Activated T-helper 2 cell treated with anti-CD3 and anti-CD28 coated beads, Interferon-gamma antibody, Interleukin-2, Interleukin-4, amounts not matched to agents 10 μg/mL and 5 μg/mL and 100 μg/mL, durations not matched to agents 14 hours and 24 hours and 36 hours (primary cell): ENCODE measurements at places on chromosomes 16 and 17. TPM values are rescaled to one million over a fixed set of nuclear protein-coding genes. Genes with fewer than 3 reads are reported as not detected.

The TAT gene
- total RNA-seq: not detected in 2 replicates

DNA sequence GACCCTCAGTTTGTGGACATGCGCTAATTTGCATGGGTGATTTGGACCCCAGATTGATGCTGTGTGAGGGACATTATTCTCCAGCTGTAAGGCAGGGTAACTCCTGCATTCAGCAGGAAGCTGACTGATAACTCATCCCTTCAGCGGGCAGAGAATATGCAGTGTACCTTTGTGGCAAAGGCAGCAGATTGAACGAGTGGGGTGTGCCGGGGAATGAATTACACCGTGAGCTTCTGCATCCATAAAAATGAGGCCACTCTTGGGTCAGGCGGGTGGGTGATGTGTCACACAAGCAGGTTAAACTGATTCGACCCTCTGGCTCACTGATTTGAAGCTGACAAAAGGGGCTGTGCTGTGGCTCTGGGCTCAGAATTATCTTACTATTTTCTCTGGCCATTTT lies 128.9 kb upstream of the PMFBP1 start:
- no peak overlapping the region for H3K4me3 ChIP-seq
- H3K27ac ChIP-seq: no peak overlapping the region
- H3K36me3 ChIP-seq: no peaks in the 10 kb centered on the region
- H3K27me3 ChIP-seq: no peaks in the 10 kb centered on the region
- no peak for DNase-seq
- H3K4me1 ChIP-seq: no peaks in the 10 kb centered on the region

The FOXL1 gene
- 0.05 and 0.23 TPM in 2 replicates for total RNA-seq

The C17orf107 gene
- 0.76 and 1.3 TPM in 2 replicates for total RNA-seq

GRCh38 chr17:75810216-75810615 lies 25.6 kb downstream of the UNK start:
- H3K4me1 ChIP-seq: peaks cover 4% of the 10 kb centered on the region
- DNase-seq: no peak
- H3K27ac ChIP-seq: no peak overlapping the region
- H3K4me3 ChIP-seq: no peak overlapping the region
- peaks cover 18% of the 10 kb centered on the region for H3K36me3 ChIP-seq
- no peaks in the 10 kb centered on the region for H3K27me3 ChIP-seq

- no peak overlapping the region for H3K4me3 ChIP-seq
- no peak overlapping the region for H3K27ac ChIP-seq
- no peak for DNase-seq
- peaks cover 9% of the 10 kb centered on the region for H3K36me3 ChIP-seq
These were observed 3.1 kb upstream of the USP7 start for GRCh38 chr16:8966817-8967131.

The MT4 gene
- not detected in 2 replicates for total RNA-seq

The COASY gene
- total RNA-seq: 90.6 and 91.6 TPM in 2 replicates

DNA sequence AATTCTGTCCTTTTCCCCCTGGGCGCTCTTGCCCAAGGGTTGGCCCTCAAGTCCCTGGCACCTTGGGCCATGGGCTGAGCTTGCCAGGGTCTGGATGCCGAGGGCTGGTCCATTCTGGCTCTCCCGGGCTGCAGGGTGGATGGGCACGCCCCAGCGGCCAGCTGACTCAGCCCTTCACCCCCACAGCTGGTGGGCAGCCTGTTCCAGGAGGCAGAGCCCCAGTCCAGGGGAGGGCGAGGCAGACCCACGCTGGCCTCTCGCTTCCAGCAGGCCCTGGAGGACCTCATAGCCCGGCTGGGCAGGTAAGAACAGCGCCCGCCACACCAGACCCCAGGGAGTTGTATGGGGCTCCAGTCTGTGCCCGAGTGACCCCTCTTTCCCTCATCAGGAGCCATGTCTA lies 15.0 kb downstream of the MYO15B start:
- no peak overlapping the region for H3K4me3 ChIP-seq
- no peaks in the 10 kb centered on the region for H3K27me3 ChIP-seq
- no peak overlapping the region for H3K27ac ChIP-seq
- DNase-seq: no peak
- no peaks in the 10 kb centered on the region for H3K36me3 ChIP-seq
- no peaks in the 10 kb centered on the region for H3K4me1 ChIP-seq

DNA sequence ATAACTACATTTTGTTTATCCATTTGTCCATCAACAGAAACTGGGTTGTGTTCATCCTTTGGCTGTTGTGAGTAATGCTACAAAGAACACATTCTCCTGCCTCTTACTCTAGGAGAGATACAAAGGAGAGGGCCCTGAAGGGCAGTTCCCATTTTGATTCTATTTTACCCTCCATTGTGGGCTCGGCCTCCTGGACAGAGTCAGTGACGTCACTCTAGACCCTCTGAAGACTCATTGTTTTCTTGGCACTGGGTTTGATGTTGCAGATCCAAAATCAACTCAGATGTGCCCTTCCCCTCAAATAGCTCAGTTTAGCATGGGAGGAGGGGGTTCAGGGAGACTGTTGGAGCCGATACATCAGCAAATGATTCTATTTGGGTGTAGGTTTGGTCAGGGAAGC lies 280.9 kb downstream of the UTP18 start:
- peaks cover 8% of the 10 kb centered on the region for H3K4me1 ChIP-seq
- DNase-seq: no peak
- no peak overlapping the region for H3K4me3 ChIP-seq
- no peak overlapping the region for H3K27ac ChIP-seq
- H3K27me3 ChIP-seq: peaks cover 1% of the 10 kb centered on the region

DNA sequence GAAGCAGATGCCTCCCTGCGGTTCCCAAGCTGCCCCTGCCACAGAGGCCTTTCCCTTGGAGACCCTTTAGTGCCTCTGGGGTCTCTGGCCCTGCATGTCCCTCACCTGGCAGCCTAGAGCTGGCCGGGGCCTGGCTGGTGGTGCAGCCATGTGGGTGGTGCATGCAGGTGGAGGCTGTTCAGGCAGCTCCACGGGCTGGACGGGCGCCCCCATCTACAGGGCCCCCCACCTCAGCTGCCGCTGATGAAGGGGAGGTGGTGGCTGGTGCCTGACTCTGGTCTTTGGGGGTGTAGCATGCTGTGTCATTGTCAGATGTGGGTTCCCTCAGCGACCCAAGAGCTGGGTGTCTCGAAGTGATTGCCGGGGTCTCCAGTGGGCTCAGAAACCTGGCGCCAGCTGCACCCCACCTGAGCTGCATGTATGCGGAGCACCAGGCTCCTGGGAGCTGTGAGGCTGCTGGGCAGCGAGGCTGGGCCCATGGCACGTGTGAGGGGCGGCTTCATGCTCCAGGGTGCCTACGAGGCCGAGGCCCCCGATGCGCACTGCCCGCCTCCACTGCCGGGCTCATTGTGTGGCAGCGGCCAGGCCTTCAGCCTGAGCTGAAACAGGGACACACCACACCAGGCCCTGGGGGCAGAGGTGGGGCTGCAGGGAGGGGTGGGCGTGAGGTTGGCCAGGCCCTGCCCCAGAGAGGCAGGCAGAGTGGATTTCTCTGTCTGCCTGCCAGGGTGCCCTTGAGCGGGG lies 57.0 kb downstream of the BAIAP2 start:
- no peaks in the 10 kb centered on the region for H3K36me3 ChIP-seq
- DNase-seq: no peak
- H3K27ac ChIP-seq: no peak overlapping the region
- H3K4me3 ChIP-seq: no peak overlapping the region

GRCh38 chr16:50300942-50301625 lies 34.7 kb downstream of the ADCY7 start:
- H3K36me3 ChIP-seq: peaks cover 26% of the 10 kb centered on the region
- no peak for DNase-seq
- H3K4me3 ChIP-seq: no peak overlapping the region
- no peak overlapping the region for H3K27ac ChIP-seq
- no peaks in the 10 kb centered on the region for H3K27me3 ChIP-seq

DNA sequence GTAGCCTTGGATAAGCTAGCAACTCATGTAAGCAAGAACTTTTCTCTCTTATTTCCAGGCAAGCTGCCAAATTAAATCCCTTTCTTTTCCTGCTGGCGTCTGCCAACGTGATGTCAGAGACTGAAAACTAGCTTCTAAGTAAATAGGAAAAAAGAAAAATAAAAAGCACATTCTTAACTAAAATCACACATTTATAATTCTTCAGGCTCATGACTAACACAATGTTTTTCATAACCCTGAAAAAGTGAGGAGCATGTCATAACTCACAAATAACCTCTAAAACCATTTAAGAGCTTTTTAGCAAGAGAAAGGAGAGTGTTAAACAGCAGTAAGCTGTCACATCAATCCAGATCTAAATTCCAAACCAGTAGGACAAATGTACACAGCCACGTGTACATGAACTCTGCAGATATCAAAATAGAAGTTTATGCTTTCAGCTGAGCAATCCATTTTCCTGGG lies 110.0 kb downstream of the N4BP1 start:
- no peak overlapping the region for H3K27ac ChIP-seq
- DNase-seq: no peak
- no peaks in the 10 kb centered on the region for H3K27me3 ChIP-seq

DNA sequence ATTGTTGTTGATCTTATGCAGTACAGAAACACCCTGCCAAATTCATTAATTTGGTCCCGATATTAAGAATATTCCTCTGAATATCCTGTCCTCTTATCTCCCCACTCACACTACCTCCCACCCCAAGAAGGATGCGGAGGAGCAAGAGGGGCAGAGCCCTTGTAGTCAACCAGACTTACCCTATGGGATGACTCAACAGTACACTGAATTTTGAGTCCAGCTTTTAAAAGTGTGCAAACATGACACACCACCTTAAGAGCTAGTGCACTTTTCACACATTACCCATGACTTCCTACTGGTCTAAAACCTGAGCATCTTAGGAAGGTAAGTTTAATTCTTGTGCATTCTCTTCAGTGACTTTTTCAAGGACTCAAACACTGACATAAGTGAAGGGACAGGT lies 9.5 kb downstream of the USP22 start:
- H3K36me3 ChIP-seq: peaks cover 59% of the 10 kb centered on the region
- peak overlapping the region; percentile 73 for H3K27ac ChIP-seq
- no peaks in the 10 kb centered on the region for H3K27me3 ChIP-seq
- DNase-seq: no peak
- H3K4me1 ChIP-seq: peaks cover 74% of the 10 kb centered on the region

The METTL9 gene
- 73.9 and 75.8 TPM in 2 replicates for total RNA-seq

- H3K4me3 ChIP-seq: no peak overlapping the region
- peaks cover 33% of the 10 kb centered on the region for H3K36me3 ChIP-seq
- H3K27ac ChIP-seq: no peak overlapping the region
These were observed 79.9 kb downstream of the NCOR1 start for GRCh38 chr17:16135461-16135860.

- no peak overlapping the region for H3K27ac ChIP-seq
- H3K4me3 ChIP-seq: no peak overlapping the region
These were observed 142.8 kb downstream of the IRF8 start for GRCh38 chr16:86041807-86042206.

- no peaks in the 10 kb centered on the region for H3K27me3 ChIP-seq
- H3K36me3 ChIP-seq: no peaks in the 10 kb centered on the region
- DNase-seq: no peak
- no peaks in the 10 kb centered on the region for H3K4me1 ChIP-seq
- no peak overlapping the region for H3K27ac ChIP-seq
These were observed 318.1 kb upstream of the GOT2 start for GRCh38 chr16:59052231-59052630.

- H3K36me3 ChIP-seq: peaks cover 6% of the 10 kb centered on the region
- no peak for DNase-seq
- H3K27me3 ChIP-seq: peaks cover 73% of the 10 kb centered on the region
- H3K4me1 ChIP-seq: peaks cover 31% of the 10 kb centered on the region
- no peak overlapping the region for H3K4me3 ChIP-seq
- H3K27ac ChIP-seq: no peak overlapping the region
These were observed 6.6 kb upstream of the CBX8 start for GRCh38 chr17:79803421-79803996.

The C16orf82 gene
- not detected in 2 replicates for total RNA-seq

DNA sequence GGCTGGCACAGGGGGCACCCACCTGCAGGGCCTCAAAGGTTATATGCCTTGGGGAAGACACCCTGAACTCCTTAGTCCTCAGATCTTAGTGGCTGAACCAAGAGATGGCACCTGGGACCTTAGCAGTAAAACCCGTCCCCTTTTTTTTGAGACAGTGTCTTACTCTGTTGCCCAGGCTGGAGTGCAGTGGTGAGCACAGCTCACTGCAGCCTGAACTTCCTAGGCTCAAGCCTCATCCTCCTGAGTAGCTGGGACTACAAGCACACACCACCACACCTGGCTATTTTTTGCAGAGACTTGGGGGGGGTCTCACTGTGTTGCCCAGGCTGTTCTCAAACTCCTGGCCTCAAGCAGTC lies 237.2 kb downstream of the MRTFB start:
- DNase-seq: no peak
- H3K27me3 ChIP-seq: peaks cover 25% of the 10 kb centered on the region

- H3K4me1 ChIP-seq: no peaks in the 10 kb centered on the region
- no peak overlapping the region for H3K27ac ChIP-seq
- H3K36me3 ChIP-seq: no peaks in the 10 kb centered on the region
- no peak overlapping the region for H3K4me3 ChIP-seq
- DNase-seq: no peak
These were observed 389.0 kb upstream of the CDH11 start for GRCh38 chr16:65510850-65511249.

DNA sequence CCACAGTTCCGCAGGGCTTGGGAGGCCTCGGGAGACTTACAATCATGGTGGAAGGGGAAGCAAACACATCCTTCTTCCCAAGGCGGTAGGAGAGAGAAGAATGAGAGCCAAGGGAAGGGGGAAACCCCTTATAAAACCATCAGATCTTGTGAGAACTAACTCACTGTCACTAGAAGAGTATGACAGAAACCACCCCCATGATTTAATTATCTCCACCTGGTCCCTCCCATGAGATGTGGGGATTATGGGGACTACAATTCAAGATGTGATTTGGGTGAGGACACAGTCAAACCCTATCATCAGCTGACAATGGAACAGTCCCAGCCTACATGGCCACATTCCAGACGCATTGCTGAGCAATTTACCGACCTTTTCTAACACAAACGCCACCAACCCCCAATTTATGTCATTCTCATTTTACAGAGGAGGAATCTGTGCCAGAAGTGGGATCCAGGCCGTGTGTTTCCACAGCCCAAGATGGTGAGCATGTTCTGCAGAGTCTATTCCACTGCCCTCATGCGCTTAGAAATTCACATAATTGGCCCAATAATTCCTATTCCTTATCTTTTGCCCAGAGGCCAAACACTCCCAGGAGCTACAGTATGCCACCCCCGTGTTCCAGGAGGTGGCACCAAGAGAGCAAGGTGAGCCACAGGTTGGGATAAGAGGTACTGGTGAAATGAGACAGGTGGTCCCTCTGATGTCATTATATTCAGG lies 17.3 kb downstream of the MILR1 start:
- DNase-seq: no peak
- H3K27me3 ChIP-seq: no peaks in the 10 kb centered on the region
- no peaks in the 10 kb centered on the region for H3K4me1 ChIP-seq
- H3K27ac ChIP-seq: no peak overlapping the region
- no peak overlapping the region for H3K4me3 ChIP-seq
